Spleen (tissue), 13 donors: ENCODE measurements at places on chromosomes 7 and 10. TPM values are rescaled to one million over a fixed set of nuclear protein-coding genes. Genes with fewer than 3 reads are reported as not detected.

Gene DNAJC30
- total RNA-seq: 8.6 TPM

Gene LRRD1
- total RNA-seq: not detected

Gene HOXA7
- total RNA-seq: 8.0 TPM

Gene CPN1
- not detected for total RNA-seq

- no peak for DNase-seq
Observed at GRCh38 chr7:41002741-41003610, 699.9 kb downstream of the INHBA start.

DNA sequence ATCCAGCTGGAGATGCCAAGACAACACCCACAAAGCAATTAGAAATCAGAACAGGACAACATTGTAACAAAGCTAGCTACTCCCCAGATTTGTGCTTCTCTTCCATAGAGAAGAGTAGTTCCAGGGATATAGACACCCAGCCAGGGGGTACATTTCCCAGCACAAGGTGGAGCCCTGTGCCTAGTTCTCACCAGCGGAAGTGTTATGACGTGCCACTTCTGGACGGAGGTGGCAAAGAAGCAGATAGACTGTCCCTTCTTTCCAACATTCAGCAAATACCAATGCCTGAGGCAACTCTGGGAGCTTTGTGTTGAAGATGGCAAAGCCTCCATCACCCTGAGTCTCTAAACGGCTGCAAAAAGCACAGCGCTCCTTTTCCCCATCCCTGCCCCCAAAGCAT lies 23.4 kb upstream of the GSAP start:
- no peak for DNase-seq

DNA sequence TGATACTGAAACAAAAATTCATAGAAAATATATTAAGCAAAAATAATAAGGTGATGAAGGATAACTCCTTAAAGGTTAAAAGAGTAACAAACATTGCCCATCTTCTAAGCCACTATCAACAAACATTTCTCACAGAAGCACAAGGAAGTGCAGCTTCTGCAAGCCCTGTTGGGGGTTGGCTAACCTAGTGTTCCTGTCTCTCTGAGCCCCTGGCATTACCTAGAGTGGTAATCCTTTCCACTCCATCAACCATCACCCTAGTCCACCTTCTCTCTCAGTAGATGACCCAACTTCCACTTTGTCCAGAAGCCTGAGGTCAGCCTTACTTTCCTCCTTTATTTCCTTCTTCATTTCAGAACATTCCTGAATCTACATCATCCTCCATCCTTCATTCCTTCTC lies 59.7 kb downstream of the HIPK2 start:
- DNase-seq: no peak

DNA sequence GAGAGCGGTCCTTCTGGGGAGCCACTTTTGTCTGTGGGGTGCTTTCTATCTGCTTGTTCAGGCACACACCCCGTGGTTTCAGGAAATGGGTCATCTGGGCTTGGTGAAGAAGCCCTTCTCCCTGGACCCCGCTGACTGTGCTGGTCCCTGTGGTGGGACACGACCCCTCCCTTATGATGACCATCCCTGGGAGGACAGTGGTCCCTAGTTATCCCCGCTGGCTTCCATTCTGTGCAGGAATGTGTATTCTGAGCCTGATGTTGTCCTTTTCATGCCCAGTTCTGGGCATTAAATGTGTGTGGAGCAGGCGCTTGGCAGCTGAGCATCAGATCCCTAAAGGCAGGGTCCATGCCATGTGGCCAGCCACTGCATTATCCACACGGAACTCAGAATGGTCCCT lies 71.6 kb downstream of the TCERG1L start:
- no peak for DNase-seq

- DNase-seq: no peak
Observed at GRCh38 chr10:44325157-44325556, 59.7 kb downstream of the CXCL12 start.

- no peak for DNase-seq
Observed at GRCh38 chr10:6024334-6024682, 37.9 kb downstream of the IL2RA start.

GRCh38 chr10:102919992-102920739 lies 2.1 kb downstream of the CNNM2 start:
- DNase-seq: no peak

- no peak for DNase-seq
Observed at GRCh38 chr7:152025937-152026890, 740 bp downstream of the GALNT11 start.

DNA sequence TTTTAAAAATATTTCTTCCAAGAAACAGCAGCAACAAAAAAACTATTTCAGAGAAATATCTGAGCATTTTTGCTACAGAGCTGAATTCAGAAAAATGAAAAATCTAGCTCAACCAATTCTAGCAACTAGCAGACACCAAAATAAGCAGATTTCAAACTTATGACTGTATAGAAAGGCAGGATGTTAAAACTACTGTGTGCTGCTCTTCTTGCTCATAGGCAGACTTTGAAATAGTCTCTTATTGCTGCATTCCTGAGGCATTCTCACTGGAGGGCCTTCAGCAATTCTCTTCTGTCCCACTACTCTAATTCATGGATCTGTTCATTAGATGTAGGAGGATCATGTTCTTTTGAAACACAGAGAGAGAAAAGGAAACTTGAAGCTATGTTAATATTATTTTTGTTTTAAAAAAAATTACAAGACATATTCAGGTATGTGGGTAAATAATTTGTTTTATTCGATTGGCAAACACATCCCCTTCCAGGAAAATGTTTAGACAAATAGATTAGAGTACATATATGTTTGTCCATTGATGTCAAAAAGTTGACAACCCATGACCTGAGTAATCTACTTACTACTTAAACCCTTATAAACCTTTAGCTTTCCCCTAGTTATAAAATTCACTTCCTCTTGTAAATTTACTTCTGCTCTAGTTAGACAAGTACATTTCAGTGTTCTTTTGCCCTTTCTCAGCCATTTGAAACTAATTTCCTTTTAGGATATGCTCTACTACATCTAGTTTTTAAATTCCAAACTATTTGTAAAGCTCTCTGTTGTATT lies 428.2 kb upstream of the POT1 start:
- no peak for DNase-seq

- no peak for DNase-seq
Observed at GRCh38 chr10:66680886-66681285, 244.9 kb upstream of the LRRTM3 start.

DNA sequence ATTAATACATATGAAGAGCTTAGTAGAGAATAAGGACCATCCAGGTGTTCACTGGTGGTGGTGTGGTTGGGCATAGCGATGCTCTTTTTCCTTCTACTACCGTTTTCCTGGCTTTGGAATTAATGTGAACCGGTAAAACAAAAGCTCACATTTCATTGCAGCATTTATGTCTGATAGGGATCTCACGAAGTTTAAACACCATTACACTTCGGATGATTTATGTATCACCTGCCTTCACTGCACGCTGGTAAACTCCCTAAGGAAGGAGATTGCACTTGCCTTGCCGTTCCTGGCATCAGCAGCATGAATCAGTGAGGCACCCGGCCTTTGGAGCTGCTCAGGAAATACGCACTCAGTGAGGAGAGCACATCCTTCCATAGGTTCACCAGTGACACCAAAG lies 47.5 kb downstream of the WIPF3 start:
- no peak for DNase-seq

- no peak for DNase-seq
Observed at GRCh38 chr10:101840102-101840684, 3.4 kb downstream of the KCNIP2 start.

DNA sequence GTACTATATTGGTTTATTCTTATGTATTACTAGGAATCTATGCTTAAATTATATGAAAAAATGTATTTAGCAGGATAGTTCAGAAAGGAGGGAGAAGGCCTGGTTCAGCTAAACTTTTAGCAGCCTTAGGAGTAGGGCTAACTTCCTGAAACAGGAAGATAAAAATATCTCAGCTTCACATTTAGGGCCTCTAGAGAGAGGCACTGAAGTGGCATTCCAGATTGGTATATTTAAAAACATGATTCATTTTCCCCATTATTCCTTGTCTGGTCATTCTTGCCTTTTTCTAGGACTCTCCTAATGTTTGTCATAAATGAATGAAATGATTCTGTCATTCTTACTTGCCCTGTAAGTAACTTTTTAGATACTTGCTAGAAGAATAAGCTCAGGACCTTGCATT lies 63.0 kb upstream of the CYP26C1 start:
- DNase-seq: no peak

GRCh38 chr10:71811351-71811750 lies 38.0 kb upstream of the VSIR start:
- DNase-seq: peak; percentile 78

GRCh38 chr7:54544149-54544526 lies 2.0 kb downstream of the VSTM2A start:
- no peak for DNase-seq

GRCh38 chr10:66329147-66329546 lies 596.7 kb upstream of the LRRTM3 start:
- no peak for DNase-seq

DNA sequence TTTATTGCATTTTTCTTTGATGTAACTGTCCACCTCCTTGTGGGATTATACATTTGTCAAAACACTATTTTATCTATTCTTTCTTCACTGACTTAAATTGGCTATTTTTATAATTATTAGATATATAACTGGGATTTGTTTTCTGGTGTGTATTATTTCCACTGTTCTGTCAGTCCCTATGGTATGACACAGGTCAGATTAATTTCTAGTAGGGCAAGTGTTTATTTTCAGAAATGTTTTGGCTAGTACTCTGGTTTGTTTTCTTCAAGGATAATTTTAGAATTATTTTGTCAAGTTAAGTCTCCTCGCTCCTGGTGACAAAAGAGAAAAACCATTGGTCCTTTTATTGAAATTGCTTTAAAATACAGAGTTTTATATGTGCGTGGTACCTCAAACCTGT lies 91.3 kb downstream of the MPLKIP start:
- no peak for DNase-seq

DNA sequence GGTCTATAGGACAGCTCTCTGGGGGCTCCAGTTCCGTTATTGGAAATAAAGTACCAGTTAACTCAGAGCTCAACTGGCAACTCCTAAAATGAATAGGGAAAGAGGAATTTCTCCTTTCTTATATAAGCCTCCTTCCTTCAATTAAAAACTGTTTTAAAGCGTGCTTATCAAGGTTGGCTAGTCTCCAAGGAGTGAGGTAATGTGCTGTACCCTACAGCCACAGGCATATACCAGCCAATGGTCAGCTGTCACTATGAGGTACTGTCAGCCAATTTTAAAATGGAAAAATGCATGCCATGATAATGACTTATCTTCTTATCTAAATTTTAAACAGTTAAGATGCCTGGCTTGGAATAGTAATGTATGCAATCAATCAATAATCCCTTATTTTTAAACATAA lies 76.2 kb downstream of the PLCE1 start:
- DNase-seq: no peak
